ENCODE measurements at places on chromosomes 1 and 21. TPM values are rescaled to one million over a fixed set of nuclear protein-coding genes. Genes with fewer than 3 reads are reported as not detected.

RXFP4 gene
- total RNA-seq = not detected

E2F2 gene
- total RNA-seq = 75.0 TPM

PODN gene
- not detected for total RNA-seq

KLHDC8A gene
- total RNA-seq = not detected

FLG2 gene
- total RNA-seq = not detected

PLPPR4 gene
- not detected for total RNA-seq

PRRX1 gene
- not detected for total RNA-seq

TBX19 gene
- total RNA-seq = 2.1 TPM

OPTC gene
- not detected for total RNA-seq

FMN2 gene
- total RNA-seq = not detected

AQP10 gene
- not detected for total RNA-seq

MANEAL gene
- total RNA-seq = 1.2 TPM

GFI1 gene
- 47.6 TPM for total RNA-seq

DLGAP3 gene
- total RNA-seq = 0.29 TPM

NR5A2 gene
- not detected for total RNA-seq

ALX3 gene
- not detected for total RNA-seq

FNDC5 gene
- not detected for total RNA-seq

CYP4A22 gene
- not detected for total RNA-seq

BRDT gene
- total RNA-seq = not detected

LY9 gene
- total RNA-seq = 24.9 TPM

MAST2 gene
- total RNA-seq = 27.9 TPM

CRYBG2 gene
- 7.6 TPM for total RNA-seq

SPSB1 gene
- total RNA-seq = 1.1 TPM

AMY2A gene
- not detected for total RNA-seq

ELAPOR1 gene
- 1.9 TPM for total RNA-seq

TMEM54 gene
- total RNA-seq = not detected

DUSP10 gene
- total RNA-seq = 13.0 TPM

NMNAT2 gene
- total RNA-seq = not detected

MSH4 gene
- total RNA-seq = 0.34 TPM

XCL2 gene
- total RNA-seq = 41.2 TPM

HLX gene
- total RNA-seq = not detected

Data from activated CD8-positive, alpha-beta T cell treated with anti-CD3 and anti-CD28 coated beads, Interleukin-2, amount 10 ng/mL, durations not matched to agents 7 days and 5 days (primary cell).